ENCODE measurements at places on chromosomes 7 and 10.

GRCh38 chr7:11710377-11710776 is 121.6 kb downstream of the THSD7A start:
- DNase-seq: no peak

- DNase-seq: no peak
Observed at GRCh38 chr10:55378196-55378595, 577.2 kb upstream of the PCDH15 start.

DNA sequence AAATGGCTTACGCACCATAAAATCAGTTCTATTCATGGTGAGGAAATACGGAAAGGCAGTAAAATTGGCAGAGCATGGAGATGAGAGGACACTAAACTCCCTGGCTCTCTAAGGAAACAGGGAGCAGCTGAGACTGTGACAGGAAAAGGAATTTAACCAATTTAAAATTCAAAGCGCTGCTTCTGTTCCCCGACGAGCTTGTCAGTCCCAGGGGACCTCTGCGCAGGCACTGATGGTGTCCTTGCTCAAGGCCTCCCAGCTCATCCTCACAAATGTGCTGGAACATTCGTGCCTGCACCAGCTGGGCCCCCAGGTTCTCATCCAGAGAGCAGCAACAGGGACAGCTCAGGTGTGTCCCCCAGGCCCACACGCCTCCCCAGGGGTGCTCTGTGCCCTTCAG is 101.4 kb downstream of the MAD1L1 start:
- no peak for DNase-seq

- no peak for DNase-seq
Observed at GRCh38 chr7:70919481-70920073, 212.4 kb upstream of the GALNT17 start.

DNA sequence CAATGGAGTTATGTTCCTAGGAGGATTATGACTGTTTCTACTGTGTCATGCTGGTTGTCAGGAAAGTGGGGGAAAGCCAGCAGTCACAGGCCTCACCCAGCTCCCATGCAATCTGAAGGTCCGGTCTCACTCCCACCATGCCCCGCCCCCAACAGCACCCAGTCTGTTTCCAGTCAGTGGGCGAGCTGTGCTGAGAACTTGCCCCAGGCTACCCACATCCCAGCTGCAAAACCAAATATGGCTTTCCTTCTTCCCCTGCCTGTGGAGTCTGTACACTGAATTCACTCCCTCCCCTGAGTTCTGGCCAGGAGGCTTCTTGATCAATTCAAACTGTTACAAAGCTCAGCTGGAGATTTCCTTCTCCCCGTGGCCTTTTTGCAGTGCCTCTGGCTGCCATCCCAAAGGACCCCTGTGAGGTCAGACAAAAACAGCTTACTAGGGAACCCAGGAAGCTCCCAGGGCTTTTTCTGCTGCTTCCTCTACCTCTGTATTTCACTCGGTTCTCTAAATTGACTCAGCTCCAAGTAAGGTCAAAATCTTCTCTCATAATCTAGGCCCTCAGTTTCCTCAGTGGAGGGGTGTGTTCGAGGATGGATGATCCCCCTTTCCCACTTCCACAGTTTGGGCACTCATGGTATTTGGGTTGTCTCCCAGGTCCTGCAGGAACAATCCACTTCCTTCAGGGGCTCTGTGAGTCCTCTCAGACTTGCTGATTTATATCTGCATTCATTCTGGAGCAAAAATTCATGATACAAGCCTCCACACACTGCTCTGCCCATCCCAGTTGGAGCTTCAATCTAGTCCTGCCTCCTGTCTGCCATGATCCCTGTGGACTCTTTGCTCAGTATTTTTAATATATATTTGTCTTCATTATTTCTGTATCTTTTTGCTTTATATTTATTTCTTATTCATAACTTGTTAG is 205.5 kb downstream of the SEMA3D start:
- no peak for DNase-seq

DNA sequence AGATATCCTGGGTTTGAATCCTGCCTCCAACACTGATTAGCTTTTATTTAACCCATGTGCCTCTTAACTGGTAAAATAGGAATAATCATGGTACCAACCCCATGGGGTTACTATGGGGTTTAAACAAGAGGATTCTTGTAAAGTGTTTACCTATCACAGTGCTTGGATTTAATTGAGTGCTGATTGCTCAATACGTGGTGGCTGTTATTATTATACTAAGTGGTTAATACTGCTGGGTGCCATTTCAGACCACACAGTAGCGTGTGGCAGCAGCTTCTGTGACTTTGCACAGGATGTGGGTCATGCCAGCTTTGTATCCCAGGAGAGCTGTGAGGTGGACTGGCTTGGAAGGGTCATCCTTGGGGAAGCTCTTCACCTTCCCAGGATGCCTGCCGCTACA is 177.2 kb downstream of the SEC23IP start:
- DNase-seq: no peak

- no peak for DNase-seq
Observed at GRCh38 chr10:50384898-50385297, 133.6 kb upstream of the ASAH2 start.

DNA sequence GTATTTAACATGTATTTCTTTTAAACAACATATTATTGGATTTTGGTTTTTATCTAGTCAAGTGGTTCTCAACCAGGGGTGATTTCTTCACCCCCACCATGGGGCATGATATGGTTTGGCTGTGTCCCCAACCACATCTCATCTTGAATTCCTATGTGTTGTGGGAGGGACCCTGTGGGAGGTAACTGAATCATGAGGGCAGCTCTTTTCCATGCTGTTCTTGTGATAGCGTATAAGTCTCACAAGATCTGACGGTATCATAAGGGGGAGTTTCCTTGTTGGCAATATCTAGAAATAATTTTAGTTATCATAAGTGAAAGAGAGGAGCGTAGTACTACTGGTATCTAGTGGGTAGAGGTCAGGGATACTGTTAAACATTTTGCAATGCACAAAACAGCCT is 37.6 kb downstream of the TMEM168 start:
- DNase-seq: no peak

DNA sequence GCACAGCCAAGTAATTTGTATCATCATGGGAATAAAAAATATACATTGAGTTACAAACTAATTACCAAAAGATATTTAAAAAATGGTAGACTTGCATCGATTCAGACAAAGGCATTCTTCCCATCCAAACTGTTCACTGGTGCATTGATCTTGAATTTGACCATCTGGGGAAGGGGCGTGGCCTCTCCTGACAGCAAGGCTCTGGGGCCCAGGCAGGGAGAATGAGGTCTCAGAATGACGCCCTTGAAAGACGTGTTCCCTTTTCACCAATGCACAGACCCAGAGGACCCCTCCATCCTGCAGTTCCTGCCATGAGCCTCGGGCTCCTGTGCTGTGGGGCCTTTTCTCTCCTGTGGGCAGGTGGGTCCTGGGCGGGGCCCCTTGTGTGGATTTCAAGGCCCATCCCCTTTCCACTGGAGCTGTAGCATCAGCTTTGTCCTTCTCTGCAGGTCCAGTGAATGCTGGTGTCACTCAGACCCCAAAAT is 91.1 kb upstream of the PRSS58 start:
- no peak for DNase-seq

DNA sequence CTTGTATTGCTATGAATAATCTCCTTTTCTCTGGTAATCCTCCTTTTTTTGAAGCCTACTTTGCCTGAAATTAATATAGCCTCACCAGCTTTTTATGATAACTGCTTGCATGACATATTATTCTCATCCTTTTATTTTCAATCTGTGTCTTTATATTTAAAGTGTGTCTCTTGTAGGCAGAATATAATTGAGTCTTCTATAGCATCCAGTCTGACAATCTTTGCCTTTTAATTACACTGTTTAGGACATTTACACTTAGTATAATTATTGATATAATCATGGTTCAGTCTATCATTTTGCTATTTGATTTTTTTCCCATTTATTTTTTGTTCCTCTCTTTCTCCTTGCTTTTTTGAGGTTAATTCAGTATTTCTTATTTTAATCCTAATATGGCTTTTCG is 240.9 kb upstream of the HPS1 start:
- no peak for DNase-seq

DNA sequence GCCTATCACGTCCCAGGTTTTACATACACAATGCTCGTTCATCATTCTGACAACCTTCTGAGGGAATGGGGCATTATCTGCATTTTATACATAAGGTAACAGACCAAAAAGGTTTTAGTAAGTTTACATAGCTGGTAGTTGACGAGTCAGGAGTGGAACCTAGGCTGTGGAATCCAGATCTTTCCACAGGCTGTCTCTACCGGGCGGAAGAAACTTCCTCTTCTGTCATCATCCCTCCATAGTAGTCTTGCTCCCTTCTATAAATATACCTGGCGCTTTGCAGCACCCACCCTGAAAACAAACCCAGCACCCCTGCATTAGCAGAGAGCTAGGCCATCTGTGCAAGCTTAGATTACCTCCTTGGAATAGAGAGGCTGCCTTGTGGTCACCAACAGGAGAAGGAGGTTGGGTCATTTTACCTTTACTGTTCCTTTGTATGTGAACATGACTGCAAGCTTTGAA is 1.3 kb downstream of the TSPAN13 start:
- no peak for DNase-seq
